Heart left ventricle (tissue), 16 donors: ENCODE measurements at places on chromosomes 5 and 9. TPM values are rescaled to one million over a fixed set of nuclear protein-coding genes. Genes with fewer than 3 reads are reported as not detected.
A peak's percentile ranks its signal among the peaks of the same experiment; 100 is the strongest.

The AQP3 gene
- 7.5 TPM for polyA plus RNA-seq

The GHR gene
- polyA plus RNA-seq: 3.4 TPM

The IRX2 gene
- polyA plus RNA-seq: 1.3 TPM

The GAS1 gene
- 5.5 TPM for polyA plus RNA-seq

The DNAH5 gene
- 0.11 TPM for polyA plus RNA-seq

The RPS14 gene
- polyA plus RNA-seq: 3,474 TPM

The SEMA5A gene
- polyA plus RNA-seq: 4.7 TPM

The ZNF782 gene
- polyA plus RNA-seq: 0.84 TPM

DNA sequence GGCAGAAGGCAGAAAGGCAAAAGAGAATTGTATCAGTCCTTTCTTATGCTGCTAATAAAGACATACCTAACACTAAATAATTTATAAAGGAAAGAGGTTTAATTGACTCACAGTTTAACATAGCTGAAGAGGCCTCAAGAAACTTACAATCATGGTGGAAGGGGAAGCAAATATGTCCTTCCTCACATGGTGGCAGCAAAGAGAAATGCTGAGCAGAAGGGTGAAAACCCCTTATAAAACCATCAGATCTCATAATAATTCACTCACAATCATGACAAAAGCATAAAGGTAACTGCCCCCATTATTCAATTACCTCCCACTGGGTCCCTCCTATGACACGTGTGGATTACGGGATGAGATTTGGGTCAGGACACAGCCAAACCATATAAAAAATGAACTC lies 312.5 kb upstream of the PTGER4 start:
- DNase-seq: no peak

GRCh38 chr5:38722918-38723317 lies 122.9 kb upstream of the OSMR start:
- no peak for DNase-seq

GRCh38 chr9:75168270-75169178 lies 80.2 kb downstream of the OSTF1 start:
- DNase-seq: no peak

DNA sequence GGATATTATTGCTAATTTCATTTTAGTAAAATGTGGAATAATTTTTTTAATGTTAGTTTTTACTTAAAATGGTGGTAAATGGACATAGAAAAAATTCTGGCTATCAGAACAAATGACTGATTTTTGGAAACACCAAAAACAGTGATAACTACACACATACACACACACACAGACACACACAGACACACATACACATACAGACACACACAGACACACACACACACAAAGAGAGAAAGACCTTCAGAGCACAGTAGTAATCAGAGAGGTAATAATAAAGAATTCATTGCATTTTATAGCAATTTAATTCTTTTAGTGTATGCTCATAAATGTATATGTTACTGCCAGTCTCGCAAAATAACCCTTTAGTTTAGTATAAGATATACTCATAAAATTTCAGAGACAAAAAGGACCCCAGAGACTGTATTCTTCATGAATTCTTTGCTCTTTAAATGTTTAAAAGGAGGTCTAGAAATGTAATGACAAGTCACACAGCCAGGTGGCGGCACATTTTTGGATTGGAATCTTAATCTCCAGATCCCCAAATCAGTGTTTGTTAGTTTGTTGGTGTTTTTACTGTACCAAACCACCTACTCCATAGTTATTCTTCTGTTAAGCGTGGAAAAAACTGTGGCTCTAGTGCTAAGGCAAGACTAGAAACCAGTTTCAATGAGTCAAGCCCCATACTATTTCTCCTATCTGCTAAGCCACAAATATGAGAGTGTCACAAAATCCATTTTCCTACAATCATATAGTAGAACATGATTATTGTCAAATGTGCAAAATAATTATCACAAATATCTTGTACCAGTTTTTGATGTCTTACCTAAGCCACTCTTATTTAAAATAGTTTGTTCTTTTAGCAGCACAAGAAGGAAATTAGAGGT lies 109.9 kb downstream of the EDIL3 start:
- no peak for DNase-seq

DNA sequence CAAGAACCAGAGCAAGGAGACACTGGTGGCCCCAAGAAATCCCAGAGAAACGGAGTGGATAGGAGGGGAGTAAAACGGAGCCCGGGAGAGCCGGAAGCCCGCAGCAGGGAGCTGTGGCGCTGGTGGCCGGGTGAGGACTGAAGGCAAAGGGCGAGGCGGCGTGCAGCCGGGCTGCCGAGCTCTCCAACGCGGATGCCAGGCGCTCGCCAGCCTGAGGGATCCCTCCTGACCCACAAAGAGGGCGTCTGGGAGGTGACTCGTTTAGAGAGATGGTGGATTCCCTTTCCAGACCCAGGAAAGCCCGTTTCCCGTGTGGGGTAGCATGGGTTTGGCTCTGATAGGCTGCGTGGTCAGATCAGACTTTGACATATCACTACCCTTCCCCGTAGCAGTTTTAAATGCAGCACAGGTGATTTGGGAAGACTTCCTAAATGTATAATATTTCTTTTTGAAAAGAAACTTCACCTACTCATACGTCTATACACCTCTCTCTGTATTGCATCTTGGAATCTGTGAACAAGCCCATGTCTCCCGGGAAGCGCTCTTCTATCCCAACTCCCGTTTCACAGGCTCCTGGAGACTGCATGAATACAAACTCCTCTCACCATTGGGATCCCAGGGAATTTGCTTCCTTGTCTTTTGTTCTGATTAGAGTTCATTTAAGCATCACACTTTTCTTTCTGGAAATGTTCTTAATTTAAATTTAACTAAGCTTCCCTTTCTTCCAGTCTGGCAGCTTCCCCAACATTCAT lies 158.1 kb downstream of the C9orf152 start:
- peak; percentile 55 for DNase-seq

- no peak for DNase-seq
These were observed 82.3 kb upstream of the AGXT2 start for GRCh38 chr5:35129921-35130485.

DNA sequence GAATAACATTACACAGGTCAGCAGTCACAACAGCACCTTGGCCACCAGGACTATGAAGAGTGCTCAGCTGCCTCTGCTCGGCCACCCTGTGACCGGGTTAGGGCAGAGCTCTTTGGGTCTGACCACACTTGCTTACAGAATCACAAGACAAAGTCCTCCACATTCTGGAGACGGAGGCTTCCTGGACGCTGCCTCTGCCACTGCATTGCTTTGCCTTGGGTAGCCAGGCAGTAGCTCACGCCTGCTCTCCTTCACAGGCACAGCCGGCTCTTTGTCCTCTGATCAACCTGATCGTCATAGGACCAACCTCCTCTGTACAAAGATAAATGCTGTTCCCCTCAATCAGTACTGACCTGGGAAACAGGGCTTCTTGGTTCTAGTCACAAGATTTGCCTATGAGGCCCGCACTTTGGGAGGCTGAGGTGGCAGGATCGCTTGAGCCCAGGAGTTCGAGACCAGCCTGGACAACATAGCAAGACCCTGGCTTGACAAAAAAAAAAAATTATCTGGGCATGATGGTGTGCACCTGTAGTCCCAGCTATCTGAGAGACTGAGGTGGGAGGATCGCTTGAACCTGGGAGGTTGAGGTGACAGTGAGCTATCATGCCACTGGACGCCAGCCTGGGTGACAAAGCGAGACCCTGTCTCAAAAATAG lies 128.4 kb upstream of the IER5L start:
- DNase-seq: peak; percentile 6

DNA sequence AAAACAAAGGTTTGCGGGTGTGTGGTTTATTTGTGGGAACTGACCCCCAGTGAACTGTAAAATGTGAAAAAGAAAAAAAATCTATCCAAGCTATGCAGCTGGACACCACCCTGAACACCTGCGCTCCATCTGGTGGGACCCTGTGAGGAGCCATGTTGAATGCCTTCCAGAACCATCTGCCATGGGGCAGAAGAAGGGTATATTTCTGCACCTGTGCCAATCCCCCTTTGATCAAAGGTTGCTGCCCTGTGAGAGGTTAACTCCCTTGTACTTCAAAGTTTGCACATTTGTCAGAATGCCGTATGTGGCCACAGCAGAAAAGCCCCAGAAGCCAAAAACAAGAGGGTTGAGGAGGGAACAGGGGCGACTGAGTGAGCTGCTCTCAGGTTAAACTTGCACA lies 148.5 kb upstream of the ALDH1B1 start:
- no peak for DNase-seq

GRCh38 chr9:33161589-33162132 lies 5.5 kb downstream of the B4GALT1 start:
- DNase-seq: peak; percentile 25

GRCh38 chr9:92608241-92608908 lies 61.6 kb downstream of the IPPK start:
- no peak for DNase-seq

DNA sequence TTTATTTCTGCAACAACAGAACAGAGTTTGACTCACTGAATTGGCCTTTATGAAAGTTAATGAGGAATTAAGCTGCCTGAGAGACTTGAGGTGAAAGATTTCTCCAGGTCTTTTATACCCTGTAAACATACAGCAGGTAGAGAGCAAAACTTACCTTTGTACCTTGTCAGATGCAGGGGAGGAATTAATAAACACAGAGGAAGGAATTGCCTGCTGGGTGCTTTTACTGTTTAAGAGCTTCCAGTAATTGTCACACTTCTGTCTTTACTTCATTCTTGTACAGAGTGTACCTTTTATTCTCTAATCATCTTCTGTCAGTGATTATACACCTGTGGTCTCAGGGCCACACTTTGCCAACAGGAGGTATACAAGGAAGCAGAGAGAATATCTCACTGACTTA lies 94.0 kb upstream of the GRIN3A start:
- DNase-seq: no peak

DNA sequence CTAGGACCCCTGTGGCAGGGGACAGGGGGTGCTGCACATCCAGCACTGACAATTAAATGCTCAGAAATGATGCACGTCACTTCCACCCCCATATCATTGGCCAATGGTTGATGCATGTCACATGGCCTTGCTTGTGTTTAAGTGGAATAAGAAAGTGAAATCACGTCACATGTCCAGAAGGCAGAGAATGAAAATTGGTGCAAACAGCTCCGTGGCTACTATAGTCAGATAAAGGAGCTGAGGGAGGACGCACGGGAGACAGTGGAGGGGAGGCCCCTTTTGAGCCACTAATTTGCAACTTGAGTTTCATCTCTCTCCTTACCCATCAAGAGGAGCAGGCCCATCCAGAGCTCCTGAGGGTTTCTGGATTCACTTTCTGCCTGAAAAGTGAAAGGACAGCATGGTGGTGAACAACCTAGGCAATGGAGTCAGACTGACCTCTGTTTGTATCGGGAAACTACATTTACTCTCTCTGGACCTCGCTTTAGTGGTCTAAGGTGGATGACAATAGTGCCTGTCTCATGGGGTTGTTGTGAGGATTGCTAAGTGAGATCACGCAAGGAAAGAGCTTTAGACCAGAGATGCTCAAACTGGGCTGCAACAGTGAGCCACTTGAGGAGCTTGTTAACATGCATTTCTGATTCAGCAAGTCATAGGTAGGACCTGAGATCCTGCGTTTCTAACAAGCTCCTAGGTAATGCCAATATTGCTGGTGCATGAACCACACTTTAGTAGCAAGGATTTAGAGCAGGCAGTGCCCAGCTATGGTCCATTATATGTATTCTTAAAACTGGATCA lies 133.9 kb upstream of the ADRA1B start:
- no peak for DNase-seq

DNA sequence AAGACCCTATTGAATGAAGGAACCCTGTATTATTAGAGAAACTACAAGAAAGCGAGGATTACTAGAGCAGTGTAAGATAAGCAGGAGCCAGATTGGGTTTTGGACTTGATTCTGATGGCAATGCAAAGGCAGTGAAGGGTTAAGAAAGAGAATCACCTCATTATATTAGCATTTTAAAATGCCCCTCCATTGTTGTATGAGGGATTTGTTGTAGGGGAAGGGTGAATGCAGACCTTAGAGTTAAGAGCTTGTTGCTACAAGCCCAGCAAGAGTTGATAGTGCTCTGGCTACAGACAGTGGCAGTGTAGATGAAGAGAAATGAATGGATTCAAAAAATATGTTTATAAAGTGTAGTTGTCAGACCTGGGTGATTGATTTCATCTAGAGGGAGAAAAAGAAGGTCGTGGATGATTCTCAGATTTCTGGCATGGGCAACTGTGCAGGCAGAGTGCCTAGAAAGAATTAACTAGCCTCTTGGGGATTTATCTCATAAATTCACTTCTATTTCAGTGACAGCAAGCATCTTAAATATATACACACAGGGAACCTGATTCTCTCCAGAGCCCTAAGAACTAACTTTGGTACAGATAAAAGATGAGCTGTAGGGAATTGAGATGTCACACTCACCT lies 344.8 kb downstream of the ARRDC3 start:
- DNase-seq: no peak

DNA sequence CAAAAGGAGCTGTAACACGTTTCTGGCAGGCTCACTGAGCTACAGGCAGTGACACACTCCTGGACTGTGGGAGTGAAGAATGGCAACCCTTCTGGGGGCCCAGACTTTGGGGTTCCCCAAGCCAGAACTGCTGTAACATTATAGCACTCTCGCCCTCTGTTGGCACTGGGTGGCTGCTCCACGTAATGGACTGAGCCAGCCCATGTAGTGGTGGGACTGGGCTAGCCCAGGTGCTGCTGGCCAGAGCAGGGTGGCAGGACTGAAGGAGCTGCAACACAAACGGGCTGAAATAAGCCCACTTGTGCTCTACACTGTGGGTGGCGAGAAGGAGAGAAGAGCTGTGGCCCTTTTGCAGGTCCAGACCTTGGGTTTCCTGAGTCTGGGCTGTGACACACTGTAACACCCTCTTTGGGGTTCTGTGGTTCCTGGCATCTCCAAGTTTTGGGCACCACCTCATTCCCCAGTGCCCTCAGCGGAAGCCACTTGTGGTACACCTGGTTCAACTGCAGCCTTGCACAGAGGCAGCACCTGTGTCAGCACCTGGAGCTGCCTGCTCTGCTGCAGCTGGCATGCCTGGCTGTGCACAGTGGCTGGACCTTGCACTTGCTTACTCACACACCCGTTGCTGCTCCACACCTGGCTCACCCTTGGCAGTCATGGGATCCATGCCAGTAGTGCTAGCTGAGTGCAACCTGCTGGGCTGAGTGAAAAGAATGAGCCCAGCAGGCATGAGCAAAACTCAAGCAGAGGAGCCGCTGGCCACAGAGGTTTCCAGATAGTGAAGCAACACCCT lies 95.0 kb upstream of the PRR16 start:
- no peak for DNase-seq

GRCh38 chr5:76291305-76292077 lies 111.6 kb upstream of the IQGAP2 start:
- DNase-seq: no peak

DNA sequence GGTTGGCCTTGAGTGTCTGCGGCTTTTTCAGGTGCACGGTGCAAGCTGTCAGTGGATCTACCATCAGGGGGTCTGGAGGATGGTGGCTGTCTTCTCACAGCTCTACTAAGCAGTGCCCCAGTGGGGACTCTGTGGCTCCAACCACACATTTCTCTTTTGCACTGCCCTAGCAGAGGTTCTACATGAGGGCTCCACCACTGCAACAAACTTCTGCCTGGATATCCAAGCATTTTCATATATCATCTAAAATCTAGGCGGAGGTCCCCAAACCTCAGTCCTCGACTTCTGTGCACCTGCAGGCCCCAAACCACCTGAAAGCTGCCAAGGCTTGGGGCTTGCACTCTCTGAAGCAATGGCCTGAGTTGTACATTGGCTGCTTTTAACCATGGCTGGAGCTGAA lies 601.5 kb downstream of the MTRR start:
- no peak for DNase-seq
